IPS DF 19.7 (cell line): ENCODE measurements at places on chromosomes 6 and 20.

DNA sequence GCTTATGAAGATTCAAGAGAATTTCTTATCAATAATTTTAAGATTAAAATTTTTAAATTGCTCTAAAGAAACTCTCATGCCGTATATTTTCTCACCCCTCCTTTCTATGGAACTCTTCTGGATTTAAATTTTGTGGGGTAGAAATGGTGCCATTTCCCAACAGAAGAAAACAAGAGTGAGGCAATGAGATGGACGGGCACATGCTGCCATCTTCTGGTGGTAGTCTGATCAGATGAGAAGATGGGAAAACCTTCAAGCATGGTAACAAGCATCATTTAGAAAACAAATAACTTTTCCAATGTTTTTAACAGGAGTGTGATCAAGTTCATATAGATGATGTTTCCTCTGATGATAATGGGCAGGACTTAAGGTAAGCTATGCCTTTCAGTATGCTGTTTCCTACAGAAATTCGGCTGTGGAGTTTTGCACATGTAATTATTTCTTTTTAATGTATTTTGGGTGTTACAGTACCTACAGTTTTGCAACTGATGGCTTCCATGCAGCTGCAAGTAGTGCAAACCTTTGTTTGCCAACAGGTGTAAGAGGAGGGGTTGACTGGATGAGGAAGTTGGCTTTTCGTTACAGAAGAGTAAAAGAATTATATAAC, 271.4 kb downstream of the EYA4 start:
- DNase-seq, result no peak

DNA sequence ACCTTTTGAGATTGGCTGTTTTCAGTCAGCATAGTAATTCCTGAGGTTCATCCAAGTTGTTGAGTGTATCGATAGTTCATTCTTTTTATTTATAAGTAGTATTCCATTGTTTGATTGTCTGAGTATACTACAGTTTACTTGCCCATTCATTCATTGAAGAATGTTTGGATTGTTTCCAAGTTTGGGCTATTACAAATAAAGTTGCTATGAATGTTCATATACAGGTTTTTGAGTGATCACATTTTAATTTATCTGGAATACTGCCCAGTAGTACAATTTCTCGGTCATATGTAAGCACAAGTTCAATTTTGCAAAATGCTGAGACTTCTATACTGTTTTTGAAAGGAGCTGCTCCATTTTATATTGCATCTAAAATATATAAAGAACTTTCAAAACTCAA, 14.2 kb upstream of the EPHA7 start:
- no peak for DNase-seq

DNA sequence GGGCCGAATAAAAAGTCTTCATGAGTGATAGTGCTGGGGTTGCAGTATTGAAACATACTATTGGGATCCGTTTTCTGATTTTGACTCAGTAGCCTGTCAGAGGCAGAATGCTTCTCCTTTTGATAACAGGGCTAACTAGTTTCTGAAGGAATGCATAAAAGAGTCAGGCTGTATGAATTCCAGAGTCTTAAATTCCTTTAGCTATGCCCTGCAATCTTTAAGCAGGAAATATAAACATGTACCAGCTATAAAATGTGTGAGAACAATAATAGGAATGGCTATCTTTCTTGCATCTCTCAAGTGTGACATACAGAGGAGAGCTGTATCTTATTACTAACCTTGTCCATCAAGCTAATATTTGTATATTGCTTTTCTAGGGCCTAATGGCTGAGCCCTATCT, 917.1 kb downstream of the KIF16B start:
- DNase-seq, result no peak

DNA sequence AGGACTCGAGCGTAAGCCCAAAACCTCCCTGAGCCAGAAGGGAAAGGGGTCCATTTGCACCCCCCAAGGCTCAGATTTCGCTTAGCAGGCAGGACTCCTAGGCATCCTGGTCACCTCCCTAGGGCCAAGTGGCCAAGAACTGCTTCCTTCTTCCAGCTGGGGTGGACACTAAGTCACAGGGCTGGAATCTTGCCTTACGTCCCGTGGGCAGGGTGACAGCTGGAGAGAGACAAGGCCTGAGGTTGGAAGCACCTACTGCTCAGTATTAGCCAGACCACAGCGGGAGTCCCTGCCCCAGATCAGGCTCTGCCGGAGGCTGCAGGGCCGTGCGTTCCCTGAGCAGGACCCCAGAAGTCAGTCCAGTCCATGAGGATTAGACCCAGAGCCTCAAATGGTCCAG, 19.7 kb downstream of the LAMA5 start:
- DNase-seq, result no peak

- no peak for DNase-seq
Observed at GRCh38 chr6:73388433-73388799, 6.2 kb upstream of the DDX43 start.

DNA sequence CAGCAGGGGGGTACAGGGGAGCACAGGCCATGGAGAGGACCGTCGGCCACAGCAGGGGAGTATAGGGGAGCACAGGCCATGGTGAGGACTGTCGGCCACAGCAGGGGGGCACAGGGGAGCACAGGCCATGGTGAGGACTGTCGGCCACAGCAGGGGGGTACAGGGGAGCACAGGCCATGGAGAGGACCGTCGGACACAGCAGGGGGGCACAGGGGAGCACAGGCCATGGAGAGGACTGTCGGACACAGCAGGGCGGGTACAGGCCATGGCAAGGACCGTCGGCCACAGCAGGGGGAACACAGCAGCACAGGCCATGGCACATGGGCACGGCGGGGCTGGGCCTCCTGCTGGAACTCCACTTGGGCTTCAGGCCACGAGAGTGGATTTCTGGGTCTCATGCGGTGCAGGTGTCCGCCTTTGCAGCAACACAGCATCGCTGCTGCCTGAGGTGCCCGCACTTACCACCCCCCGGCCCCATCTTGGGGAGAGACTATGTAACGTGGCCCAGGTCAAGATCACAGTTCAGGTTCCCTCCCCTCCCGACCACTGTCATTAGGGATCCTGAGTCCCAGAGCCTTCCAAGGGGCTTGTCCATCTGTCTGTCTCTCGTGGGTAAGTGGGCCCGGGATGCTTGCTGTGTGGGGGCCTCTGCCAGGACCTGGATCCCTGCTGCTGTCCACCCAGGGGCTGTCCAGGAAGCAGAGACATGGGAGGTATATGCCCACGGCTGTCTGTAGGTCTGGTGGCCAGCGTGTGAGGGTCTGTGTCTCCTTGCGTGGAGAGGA, 2.5 kb downstream of the NPBWR2 start:
- DNase-seq, result no peak

- peak; percentile 20 for DNase-seq
Observed at GRCh38 chr20:11993886-11994461, 76.3 kb downstream of the BTBD3 start.

GRCh38 chr6:2667617-2668016, 83.1 kb downstream of the MYLK4 start:
- no peak for DNase-seq

- DNase-seq, result no peak
Observed at GRCh38 chr6:101840100-101840499, 446.6 kb downstream of the GRIK2 start.

DNA sequence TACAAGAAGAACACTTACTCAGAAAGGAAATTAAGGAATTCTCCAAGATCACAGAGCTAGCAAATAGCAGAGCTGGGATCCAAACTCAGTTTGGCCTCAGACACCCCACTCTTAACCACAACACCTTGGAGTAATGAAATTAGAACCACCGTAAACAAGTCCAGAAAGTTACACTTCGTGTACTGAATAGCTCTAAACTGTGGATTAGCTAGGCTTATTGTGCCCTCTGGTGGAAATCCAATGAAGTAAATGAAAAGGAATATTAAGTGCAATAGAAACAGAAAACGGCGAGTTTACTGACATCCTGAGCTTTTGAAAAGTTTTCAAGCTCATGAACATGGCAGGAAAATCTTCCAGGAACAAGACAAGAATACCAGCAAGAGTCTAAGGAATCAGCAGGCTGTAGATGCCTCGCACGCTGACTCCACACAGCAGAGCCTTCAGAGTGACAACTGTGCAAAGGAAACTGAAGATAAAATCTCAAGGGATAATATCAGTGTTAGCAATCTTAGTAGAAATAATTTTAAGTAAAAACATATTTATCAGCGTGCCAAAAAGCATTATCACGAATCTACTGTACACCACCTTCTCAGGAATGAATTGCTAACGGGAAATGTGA, 34.6 kb downstream of the FBXO5 start:
- DNase-seq, result no peak

DNA sequence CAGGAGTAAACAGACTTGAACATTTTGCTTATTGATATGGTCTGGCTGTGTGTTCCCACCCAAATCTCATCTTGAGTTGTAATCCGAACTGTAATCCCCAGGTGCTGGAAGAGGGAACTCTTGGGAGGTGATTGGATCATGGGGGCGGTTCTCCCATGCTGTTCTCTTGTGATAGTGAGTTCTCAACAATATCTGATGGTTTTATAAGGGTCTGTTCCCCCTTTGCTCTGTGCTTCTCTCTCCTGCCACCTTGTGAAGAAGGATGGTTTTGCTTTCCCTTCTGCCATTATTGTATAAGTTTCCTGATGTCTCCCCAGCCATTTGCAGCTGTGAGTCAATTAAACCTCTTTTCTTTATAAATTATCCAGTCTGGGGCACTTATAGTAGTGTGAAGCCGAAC, 40.0 kb downstream of the MYLIP start:
- DNase-seq, result no peak

DNA sequence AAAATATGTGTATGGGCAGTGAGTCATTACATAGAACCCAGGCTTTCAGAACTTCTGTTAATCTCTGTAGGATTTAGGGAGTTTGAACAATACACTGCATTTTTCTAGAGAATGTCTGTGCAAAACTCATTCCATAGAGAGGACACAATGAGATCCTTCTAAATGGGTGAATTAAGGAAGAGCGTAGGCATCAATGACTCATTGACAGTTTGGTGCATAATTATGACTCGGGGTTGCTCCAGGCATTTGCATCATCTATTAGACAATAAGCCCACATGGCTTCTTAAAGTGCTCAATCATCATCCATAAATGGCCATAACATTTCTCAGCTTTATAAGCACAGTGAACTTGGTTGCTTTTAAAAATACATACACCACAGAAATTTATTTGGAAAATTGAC, 625.5 kb downstream of the CDH26 start:
- DNase-seq, result no peak

DNA sequence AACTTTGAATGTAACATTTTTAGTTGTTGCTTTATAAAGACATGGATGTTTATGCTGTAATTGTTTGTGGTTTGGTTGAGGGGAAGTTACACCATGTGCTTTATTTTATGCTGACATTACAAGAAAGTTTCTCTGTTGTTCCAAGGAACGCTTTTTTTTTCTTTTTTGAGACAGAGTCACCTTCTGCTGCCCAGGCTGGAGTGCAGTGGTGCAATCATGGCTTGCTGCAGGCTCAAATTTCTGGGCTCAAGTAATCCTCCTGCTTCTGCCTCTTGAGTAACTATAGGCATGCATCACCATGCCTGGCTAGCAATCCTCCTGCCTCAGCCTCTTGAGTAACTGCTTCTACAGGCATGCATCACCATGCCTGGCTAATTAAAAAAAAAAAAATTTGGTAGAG, 21.0 kb upstream of the IFNGR1 start:
- DNase-seq, result no peak

- no peak for DNase-seq
Observed at GRCh38 chr6:24595910-24596525, 50.0 kb downstream of the KIAA0319 start.

- no peak for DNase-seq
Observed at GRCh38 chr6:23642849-23643248, 483.2 kb upstream of the NRSN1 start.

DNA sequence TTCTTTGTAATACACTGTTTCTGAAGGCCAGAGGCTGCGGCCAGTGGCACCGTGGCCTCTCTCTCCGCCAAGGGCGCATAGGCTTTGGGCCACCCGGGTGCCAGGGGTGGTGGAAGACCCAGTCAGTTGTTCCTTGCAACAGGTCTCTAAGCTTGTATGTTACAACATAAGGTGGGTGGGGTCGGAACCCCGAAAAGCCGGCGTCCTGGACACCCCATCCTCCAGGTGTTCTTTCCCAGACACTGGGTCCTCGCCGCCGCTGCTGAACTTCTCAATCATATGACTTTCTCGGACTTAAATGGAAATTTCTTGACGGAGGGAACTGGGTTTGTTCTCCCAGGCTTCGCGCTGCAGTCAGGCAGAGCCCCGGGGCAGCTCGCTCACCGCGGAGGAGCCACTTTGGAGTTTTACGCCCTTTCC, 983 bp upstream of the KCNQ5 start:
- DNase-seq, result no peak

- DNase-seq, result no peak
Observed at GRCh38 chr6:64266351-64266821, 630.8 kb downstream of the PHF3 start.

DNA sequence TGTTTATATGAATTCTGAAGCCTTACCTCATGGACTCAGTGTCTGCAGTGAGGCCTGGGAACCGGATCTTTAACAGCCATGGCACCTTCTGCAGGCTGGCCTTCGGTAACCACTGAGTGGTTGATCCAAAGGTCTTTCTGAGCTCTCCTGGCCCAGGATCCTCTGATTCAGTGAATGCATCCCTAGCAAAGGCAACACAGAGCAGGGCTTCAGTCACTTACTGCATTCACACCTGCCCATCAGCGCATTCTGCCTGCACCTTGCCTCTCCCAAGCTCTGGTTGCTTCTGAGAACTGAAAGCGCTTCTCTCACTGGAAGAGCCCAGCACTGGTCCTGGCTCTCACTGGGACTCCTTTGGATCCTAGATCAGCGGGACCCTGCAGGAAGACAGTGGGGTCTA, 8.4 kb upstream of the CST9 start:
- no peak for DNase-seq

GRCh38 chr6:107345393-107345792, 114.0 kb downstream of the PDSS2 start:
- DNase-seq, result no peak

DNA sequence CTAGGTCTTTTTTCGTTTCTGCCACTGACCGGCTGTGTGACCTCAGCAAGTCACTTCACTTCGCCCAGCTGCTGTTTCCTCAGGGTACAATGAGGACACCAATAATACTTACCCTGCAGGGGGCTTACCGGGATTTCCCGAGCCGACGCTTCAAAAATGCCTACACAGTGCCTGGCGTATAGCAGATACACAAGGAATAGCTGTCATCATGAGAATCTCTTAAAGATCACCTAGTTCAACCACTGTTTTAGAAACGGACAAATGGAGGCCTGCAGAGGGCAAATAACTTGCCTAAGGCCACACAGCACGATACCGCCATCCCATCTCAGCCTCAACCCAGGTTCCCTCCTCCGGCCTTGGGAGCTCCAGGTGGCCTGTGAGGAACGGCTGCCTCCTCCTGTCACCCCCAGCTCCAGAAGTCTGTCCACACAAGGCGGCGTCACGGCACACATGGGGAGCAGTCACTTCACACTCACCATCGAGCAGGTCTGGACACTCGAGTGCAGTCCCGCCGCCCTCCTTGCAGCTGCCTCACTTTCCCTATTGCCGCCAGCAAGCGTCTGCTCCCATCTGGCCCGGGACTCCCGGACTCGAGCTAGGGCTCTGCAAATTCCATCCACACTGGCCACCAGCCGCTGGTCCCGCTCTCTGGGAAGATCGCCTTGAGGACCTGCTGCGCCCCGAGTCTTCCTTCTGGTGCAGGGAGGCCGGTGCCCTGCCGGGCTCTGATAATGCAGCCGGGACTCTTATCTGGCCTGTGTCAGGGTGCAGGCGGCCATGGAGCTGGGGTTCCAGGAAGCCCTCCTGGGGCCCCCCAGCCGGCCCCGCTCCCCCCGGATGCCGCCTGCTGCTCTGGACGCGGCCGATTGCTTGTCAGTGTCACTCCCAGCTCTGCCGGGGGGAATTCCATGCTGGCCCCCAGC, at the start of gene RIPOR3:
TSS of gene RIPOR3 (minus strand) at position 893 of the 923 bp plus-strand sequence. CDS start at position 479, 414 bp downstream.
- no peak for DNase-seq
